CD4-positive, alpha-beta T cell treated with Interleukin-1 beta for 1 hour (primary cell): ENCODE measurements at places on chromosomes 2 and 18.

DNA sequence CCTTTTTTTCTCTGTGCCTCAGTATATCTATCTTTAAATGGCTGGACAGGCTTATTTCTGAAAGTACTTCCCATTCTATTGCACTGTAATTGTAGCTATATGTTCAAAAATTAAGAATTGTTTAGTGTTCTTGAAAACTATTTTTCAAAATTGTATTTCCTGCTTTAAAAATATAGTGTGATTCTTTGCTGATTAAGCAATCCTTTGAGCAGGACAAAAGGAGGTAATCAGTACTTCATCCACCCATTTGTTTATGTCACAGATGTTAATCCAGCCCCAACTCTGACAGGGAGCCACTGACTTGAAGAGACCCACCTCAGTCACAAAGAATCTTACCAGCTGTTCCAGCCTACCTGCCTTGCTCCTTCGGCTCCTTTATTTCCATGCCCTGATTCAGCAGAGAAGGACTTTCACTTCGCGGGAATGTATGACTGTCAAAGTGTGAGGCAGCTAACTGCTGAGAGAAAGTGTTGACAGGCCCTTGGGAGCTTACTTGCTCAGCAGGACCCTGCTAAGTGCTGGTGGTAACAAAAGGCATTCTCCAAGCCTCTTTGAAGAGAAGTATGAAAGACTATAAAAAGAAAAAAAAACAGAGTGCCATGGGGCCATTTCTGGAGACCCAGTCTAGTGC is 393.3 kb upstream of the CYRIA start:
- DNase-seq: no peak

GRCh38 chr2:27320958-27321543 is 1.8 kb downstream of the MPV17 start:
- no peak for DNase-seq

DNA sequence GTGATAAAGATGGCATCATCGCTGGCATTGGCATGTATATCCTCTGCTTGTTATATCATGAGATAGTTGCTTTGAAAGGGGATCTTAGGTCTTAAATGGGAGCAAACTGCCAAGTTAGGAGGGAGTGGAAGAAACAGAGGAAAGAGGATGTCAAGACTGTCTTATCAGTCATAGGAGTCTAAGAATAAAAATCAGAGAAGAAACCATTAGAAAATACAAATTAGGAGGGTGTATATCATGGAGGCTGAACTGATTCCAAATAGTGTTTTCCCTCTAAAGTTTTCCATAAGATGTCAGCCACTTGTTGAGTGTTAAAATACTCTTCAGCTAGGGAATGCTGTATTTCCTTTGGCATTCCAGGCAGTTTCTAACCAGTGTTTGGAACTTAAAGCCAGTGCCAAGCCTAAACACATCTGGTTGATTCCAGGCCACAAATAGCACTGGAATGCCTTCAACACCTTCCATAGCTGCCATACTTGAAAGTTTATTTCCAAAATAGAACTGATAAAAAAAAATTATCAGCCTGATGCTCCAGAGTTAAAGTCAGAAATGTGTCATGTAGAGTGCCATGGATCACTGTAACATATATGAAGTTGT is 129.4 kb downstream of the ZEB2 start:
- no peak for DNase-seq

- DNase-seq: no peak
Measured at GRCh38 chr2:15899327-15899612, 41.1 kb upstream of the MYCN start.

DNA sequence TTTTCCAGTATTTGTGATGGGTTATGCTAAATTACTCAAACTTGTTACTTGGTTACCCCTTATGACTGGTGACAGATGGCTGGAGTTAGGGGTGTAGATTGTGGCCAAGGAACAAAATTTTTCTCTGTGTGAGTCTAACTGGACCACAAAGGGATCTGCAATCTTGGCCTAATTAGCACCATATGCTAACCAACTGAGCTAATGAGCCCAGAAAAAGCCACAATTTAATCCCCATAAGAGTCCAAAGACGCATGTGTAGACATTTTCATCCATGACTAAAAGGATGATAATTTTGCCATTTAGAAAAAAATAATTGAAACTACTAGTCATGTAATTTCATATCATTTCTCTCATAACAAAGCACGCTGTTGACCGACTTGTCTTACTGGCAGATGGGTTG is 151.2 kb downstream of the ABCA12 start:
- no peak for DNase-seq

DNA sequence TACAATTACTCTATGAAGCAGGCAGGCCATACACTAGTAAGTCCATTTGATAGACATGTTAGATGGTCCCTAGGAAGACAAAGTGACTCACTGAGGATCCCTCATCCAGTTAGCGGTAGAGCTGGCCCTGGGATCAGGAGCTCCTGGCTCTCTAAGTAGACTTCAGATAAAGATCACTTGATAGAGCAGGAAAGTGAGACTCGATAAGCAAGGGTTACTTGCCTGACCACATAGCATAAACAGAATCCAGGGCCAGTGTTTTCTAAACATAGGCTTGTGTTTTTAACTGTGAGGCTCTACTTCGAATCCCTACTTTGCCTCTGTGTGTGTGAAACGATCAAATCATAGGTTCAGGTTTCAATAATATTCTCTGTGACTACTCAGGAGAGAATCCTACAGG is 355.2 kb upstream of the TRIB2 start:
- no peak for DNase-seq

DNA sequence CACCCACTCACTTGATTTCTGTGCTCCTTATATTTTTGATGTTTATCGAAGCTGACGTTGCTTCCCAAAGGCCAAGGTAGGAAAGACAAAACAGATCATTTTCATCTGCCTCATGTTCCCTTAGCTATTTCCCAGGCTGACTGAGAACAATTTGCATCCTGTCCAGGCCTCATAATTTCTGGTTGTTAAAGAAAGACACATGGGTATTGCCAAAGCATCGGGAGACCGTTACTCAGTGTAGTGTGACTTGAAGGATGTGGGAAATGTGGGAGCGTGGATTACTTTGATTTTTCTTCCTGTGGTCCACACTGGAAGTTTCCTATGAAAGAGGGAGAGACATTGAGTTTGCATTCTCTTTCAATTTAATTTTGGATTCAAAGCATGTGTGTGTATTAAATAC is 204.6 kb downstream of the TRIB2 start:
- no peak for DNase-seq

DNA sequence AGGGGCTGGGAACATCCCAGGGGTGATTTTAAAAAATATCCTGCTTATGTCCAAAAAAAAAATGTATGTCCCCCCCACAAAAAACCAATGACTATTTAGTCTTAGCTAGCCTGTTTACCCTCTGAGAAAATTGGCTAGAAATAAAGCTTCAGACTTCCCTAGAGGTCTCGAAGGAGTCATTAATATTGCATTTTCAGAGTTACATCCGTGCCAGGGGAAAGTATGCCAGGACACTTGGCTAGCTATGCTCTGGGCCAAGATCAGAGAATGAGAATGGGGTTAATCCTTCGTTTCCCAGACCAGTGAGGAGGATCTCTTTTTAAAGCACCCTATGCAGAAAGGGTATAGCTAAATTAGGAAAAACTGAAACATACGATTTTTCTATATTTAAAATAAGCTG is 183.6 kb downstream of the MC4R start:
- no peak for DNase-seq

- no peak for DNase-seq
Measured at GRCh38 chr2:26324903-26325302, 21.0 kb upstream of the SELENOI start.

- no peak for DNase-seq
Measured at GRCh38 chr2:28654663-28655320, 96.8 kb upstream of the PPP1CB start.

DNA sequence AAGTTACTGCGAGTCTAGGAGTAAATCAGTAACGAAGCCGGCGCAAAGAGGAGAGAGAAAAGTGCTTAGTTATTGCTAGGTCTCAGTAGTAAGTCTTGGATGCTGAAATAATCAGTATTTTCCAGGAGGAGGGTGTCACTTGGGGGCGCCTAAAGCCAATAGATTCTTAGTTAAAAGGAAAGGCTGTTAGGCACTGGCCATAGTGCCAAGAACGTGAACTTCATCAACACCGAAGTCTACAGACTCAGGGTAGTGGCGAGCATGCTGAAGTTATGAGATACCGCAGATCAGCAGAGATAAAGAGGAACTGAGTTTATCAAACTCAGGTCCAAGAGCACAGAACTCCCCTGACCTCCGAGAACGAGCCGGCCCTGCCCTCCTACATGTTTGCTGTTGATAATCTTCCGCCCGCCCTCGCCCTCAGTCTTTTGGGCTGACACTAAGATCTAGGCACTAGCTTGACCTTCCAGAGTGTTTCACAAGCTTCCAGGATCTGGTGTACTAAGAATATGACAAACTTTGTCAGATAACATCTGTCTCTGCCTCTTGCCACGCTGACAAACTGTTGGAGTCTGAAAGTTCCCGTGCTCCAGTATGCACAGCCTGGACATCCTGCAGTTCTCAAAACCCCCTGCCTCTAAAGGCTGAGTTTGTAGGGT is 49.2 kb downstream of the CYB5A start:
- no peak for DNase-seq

- DNase-seq: no peak
Measured at GRCh38 chr2:26671691-26672090, 20.8 kb upstream of the KCNK3 start.

DNA sequence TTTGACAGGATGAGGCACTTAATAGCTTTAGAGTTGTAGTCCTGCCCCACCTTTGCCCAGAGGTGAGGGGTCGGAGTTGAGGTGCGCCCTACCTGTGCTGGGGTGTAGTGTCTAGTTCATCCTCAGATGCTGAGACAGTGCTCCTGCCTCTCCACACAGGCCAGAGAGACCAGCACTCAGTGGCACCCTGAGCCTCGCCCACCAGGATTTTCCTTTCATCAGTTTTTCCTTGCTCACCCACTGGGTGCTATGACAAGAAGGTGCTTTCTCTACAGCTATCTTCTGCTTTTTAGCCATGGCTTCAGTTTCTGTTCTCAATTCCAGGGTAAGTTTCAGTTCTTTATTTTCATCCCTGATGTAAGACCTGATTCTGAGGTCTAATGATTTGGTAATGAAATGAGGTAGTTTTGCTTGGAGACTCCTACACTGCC is 16.8 kb upstream of the TMEM131 start:
- peak; percentile 61 for DNase-seq

DNA sequence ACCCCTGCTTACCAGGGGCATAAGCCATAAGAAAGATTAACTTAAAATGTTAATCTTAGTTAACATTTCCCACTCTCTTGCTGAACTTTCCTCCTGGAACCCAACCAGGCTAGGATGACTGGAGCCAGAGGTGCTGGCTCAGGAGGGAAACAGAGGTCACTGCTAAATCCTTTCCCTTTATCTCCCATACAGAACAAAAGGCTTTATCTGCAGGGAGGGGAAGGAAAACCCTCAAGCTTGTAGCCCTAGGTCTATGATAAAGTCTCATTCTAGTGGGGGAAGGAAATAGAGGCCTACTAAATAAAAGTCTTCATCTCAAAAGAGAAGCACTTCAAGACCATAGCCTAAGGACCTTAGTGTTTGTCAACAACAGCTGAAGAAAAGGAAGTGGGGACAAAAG is 18.6 kb downstream of the HIBCH start:
- no peak for DNase-seq

DNA sequence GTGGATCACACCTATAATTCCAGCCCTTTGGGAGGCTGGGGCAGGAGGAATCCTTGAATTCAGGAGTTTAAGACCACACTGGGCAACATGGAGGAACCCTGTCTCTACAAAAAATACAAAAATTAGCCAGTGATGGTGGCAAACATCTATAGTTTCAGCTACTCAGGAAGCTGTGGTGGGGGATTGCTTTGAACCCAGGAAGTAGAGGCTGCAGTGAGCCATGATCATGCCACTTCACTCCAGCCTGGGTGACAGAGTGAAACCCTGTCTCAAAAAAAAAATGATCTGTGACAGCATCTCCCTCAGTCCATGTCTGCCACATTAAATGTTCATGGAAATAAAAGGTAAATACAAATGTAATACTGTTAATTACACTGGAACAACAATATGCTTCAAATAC is 121.4 kb upstream of the COL5A2 start:
- peak; percentile 33 for DNase-seq

DNA sequence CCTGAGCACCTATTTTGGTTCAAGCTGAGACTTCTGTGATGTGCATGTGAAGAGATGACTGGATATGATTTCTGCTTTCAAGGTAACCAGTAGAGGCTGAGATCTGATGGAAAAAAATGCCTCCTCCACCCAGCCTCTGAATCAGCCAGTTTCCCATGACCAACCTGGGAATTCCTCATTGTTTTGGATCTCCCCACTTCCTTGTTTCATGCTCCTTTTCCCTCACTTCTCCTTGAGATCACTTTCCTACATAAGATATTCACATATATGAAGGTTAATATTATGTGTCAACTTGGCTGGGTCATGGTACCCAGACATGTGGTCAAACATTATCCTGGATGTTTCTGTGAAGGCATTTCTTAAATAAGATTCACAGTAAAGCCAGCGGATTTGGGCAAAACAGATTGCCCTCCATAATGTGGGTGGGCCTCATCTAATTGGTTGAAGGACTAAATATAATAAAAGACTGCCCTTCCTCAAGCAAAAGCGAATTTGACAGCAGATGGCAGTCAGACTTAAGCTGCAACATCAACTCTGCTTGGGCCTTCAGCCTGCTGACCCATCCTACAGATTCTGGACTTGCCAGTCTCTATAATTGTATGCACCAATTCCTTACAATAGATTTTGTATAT is 379.4 kb downstream of the TNS1 start:
- DNase-seq: no peak

DNA sequence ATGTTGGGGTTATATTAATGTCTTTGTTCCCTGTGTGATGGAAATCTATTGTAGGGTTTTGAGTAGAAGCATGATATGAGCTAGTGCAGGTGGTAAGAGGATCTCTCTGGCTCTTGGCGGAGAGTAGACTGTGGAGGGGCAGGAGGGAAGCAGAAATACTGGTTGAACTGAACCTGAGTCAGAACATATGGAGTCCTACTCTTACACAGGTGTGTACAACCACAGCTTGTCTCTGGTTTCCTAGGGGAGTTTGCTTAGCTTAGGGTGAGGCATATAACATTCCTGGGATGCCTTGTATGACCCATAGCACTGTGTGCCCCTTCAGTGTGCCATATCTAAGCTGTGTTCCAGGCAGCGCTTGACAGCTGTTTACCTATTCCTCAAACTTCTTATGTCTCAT is 97.3 kb upstream of the GCFC2 start:
- no peak for DNase-seq

DNA sequence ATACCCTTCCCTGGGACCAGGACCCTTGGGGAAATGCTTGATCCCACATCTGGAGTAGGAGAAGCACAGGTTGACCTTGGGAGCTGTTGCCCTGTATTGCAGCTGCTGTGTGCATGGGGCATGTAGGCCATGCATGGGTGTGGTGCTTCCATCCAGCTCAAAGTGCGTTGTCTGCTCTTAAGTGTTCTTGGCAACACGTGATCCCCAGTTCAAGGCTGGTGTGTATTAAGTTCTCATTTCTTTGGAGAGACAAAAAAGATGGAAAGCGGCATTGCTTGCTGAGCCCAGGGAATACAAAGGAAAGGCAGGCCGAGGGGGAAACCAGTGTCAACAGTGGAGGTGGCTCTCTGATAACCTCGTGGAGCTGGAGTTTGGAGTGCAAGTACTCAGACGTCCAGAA is 110.7 kb downstream of the RTP5 start:
- DNase-seq: no peak
